HCT116 (cell line): ENCODE measurements at places on chromosomes 7 and 10. TPM values are rescaled to one million over a fixed set of nuclear protein-coding genes. Genes with fewer than 3 reads are reported as not detected.
A peak's percentile ranks its signal among the peaks of the same experiment; 100 is the strongest.

DNA sequence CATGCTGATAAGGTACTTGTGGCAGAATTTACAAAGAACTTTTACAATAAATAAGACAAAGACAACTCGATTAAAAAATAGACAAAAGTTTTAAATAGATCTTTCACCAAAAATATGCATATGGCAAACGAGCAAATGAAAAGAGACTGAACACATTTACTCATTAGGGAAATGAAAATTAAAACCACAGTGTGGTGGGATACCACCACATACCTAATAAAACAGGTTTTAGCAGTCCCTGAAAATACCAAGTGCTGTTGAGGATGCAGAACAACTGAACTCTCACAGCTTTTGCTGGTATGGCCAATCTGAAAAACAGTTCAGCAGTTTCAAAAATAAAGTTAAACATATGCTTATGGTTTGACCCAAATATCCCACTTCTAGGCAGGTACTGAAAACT is 205.4 kb upstream of the ADO start:
- H3K27me3 ChIP-seq = no peaks in the 10 kb centered on the region
- no peaks in the 10 kb centered on the region for H3K4me1 ChIP-seq
- no peak for DNase-seq
- no peak overlapping the region for H3K4me3 ChIP-seq
- H3K36me3 ChIP-seq = no peaks in the 10 kb centered on the region

DNA sequence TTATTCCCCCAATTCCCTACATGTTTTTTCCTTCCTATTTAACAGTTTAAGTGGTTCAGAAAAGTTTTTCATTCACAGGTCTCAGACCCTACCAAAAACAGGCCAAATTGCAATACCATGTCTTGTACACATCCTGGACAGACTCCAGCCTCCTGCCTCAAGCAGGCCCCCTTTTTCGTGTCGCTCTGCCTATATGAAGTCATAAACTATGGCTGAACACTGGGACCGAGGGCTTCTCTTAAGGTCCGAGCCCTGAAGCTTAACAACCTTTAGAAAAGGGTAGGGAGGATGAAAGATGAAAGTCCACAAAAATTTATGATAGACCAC is 1.4 kb downstream of the FBXW4 start:
- no peaks in the 10 kb centered on the region for H3K27me3 ChIP-seq
- peak overlapping the region; percentile 94 for H3K27ac ChIP-seq
- H3K4me3 ChIP-seq = peak overlapping the region; percentile 84
- peaks cover 17% of the 10 kb centered on the region for H3K4me1 ChIP-seq
- DNase-seq = no peak
- H3K36me3 ChIP-seq = no peaks in the 10 kb centered on the region

DNA sequence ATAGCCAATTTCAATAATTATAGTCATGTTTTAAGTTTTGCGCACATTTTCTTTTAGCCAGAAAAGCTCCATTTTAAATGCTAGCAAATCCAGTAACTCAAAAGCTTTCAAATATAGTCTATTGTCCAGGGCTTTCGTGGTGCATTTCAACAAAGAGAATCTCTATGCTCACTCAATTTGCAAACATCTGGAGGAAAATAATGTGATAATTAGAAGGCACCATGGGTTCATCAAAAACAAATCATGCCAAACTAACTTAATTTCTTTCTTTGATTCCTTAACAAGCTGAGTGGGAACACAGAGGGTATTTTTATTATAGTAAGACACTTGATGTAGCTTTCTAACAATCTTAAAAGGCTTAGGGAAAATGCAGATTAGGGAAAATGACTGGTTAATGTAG is 179.8 kb downstream of the NXPH1 start:
- H3K4me1 ChIP-seq = no peaks in the 10 kb centered on the region
- no peaks in the 10 kb centered on the region for H3K27me3 ChIP-seq
- H3K4me3 ChIP-seq = no peak overlapping the region
- no peaks in the 10 kb centered on the region for H3K36me3 ChIP-seq
- no peak for DNase-seq

GRCh38 chr10:18109341-18109870 is 30.8 kb upstream of the CACNB2 start:
- H3K27ac ChIP-seq = no peak overlapping the region
- H3K36me3 ChIP-seq = no peaks in the 10 kb centered on the region
- H3K4me1 ChIP-seq = no peaks in the 10 kb centered on the region
- no peak for DNase-seq
- peaks cover 4% of the 10 kb centered on the region; the same call in 1 of the 2 replicates for H3K27me3 ChIP-seq

GRCh38 chr10:34003561-34003960 is 669.1 kb upstream of the NRP1 start:
- no peaks in the 10 kb centered on the region for H3K36me3 ChIP-seq
- no peak overlapping the region for H3K4me3 ChIP-seq
- no peaks in the 10 kb centered on the region for H3K27me3 ChIP-seq
- no peak for DNase-seq
- H3K4me1 ChIP-seq = no peaks in the 10 kb centered on the region

MKRN1 gene
- 95.0 TPM for total RNA-seq

SPOCK2 gene
- total RNA-seq = 1.1 TPM

IPMK gene
- total RNA-seq = 5.5 TPM

CYP3A5 gene
- total RNA-seq = 1.5 TPM
